Cerebellum (tissue), 4 donors: ENCODE measurements at places on chromosomes 6 and 20. TPM values are rescaled to one million over a fixed set of nuclear protein-coding genes. Genes with fewer than 3 reads are reported as not detected.

The TRAPPC3L gene
- not detected for total RNA-seq

The DLL1 gene
- total RNA-seq = 10.6 TPM

The HTR1B gene
- 2.3 TPM for total RNA-seq

DNA sequence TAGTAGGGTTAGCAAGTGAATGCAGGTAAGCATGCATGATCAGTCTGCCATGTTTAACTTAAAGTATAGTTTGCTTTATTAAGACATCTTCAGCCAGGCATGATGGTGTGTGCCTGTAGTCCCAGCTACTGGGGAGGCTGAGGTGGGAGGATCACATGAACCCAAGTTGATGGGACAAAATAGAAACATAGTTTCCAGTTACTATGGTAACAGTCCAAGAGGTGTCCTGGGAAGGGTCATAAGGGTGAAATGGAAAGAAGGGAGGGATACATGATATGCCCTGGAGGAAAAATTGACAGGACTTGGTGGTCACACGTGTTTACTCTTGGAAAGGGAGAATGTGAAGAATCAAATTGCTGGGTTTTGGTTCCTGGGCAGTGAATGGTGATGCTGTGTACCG is 139.6 kb downstream of the SULF2 start:
- DNase-seq = no peak

GRCh38 chr6:108807928-108808327 is 40.3 kb upstream of the ARMC2 start:
- DNase-seq = no peak

- DNase-seq = no peak
These were observed 16.5 kb downstream of the SNAI1 start for GRCh38 chr20:49999329-49999728.

DNA sequence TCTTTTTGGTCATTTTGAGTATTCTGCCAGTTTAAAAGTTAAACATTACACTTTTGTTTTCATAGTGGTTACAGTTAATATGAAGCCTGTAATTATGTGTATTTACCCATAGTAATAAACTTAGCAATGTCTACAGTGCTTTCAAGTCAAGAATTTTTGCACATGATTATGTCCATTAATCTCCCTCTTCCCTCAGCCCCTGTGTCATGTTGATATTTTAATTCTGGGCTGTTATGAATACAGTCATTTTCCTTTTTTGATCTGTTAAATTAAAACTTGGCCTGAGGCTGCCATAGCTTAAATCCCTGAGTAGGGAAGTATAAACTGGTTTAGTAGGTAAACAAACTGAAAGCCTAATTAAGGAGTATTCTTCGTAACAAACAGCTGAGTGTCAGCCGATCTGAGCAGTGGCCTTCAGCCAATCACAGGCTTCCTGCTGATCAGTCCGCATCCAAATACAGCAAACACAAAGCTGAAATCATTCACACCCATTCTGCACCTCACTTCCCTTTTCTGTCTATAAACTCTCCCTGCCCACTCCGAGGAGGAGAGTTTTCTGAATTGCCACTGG is 9.5 kb upstream of the SFT2D1 start:
- DNase-seq = no peak

- no peak for DNase-seq
These were observed 66.5 kb upstream of the TENT5A start for GRCh38 chr6:81818901-81819361.

GRCh38 chr6:135686784-135687301 is 164.7 kb upstream of the PDE7B start:
- DNase-seq = no peak

DNA sequence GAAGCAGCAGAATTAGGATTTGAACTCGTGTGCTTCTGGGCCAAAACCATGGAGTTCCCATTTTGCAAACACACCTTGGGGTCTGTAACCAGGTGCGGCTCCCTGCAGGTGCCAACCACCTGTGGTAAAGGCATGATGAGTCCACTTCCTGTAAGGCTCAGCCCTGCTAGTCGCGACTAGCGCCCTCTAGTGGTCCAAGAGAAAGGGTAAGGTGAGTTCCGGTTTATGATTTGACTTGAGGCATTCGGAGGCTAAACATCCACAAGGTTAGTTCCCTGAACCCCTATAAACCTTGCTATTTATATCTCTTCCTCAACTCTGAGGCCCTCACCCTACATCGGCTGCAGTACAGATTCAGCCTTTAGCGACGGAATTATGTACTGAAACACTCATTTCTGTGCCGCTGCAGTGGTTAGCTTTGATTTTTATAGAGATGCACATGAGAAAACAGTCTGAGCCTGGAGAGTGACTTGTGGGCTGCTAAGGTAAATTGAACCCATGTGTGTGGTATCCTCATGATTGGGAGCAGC is 173.4 kb downstream of the PLCB1 start:
- DNase-seq = no peak

- DNase-seq = peak; percentile 86
These were observed 154.3 kb downstream of the MRPL14 start for GRCh38 chr6:43972913-43973300.

GRCh38 chr6:81455641-81456040 is 296.8 kb downstream of the TENT5A start:
- no peak for DNase-seq
